ENCODE measurements at places on chromosomes 3 and 15.

DNA sequence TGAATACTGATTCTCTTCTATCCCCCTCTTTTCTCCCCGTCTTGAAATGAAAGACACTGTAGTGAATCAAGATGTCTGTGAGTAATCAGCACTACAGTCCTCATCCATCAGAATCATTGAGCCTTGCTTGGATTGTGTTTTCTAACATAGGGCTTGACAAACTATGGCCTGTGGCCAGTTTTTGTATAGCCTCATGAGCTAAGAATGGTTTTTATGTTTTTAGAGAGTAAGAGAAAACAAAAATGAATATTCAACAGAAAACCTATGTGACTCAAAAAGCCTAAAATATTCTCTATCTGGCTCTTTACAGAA, 55.2 kb downstream of the PPM1L start:
- DNase-seq, result no peak

GRCh38 chr3:125239266-125239665, 26.7 kb upstream of the SLC12A8 start:
- DNase-seq, result no peak

DNA sequence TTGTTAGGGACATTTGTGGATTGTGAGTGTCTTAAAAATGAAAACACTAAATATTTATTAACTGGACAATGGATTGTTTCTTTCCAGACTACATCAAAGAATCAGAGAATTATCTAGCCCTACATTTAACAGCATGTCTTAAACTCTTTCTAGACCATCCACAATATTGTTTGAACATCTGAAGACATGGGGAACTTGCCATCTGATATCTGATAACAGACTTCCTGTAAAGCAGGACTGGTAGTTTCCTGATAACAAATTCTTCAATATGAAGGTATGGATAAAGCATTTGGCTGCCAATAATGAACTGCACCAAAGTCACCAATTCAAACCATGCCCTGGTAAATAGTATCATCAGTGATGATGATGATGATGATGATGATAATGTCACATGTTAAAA, 26.2 kb upstream of the HACD2 start:
- DNase-seq, result no peak

- DNase-seq, result peak; percentile 80
Observed at GRCh38 chr3:183253528-183254486, 754 bp downstream of the B3GNT5 start.

All from adrenal gland (tissue), 19 donors.